ENCODE measurements at places on chromosomes 3 and 15.

- H3K4me1 ChIP-seq: peaks cover 28% of the 10 kb centered on the region
- H3K27me3 ChIP-seq: no peaks in the 10 kb centered on the region
- no peak overlapping the region for H3K4me3 ChIP-seq
- peak; percentile 68 for DNase-seq
Observed at GRCh38 chr15:89845305-89845893, 30.7 kb upstream of the ANPEP start.

DNA sequence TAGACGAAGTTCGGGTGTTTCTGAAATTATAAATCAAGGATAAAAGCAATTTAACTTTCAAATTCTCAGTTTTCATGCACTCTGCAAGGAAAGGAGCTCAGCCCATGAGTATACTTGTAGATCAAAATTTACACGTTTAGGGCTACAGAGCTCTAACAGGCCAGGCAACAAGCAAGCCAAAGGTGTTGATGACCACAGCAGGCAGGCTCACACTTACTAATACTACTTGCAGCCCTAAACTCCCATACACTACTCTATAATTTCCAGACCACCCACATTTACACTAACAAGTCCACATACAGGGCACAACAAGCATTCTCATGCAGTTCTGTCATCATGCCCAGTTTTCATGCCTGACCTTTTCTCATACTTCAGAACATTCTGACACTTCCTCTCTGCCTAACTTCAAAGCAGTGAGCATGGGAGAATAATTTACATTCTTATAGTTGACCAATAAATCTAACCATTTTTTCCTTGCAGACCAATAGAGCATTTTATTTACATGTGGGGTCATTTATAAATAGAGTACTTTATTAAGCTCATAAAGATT, 124.7 kb upstream of the FRMD4B start:
- no peaks in the 10 kb centered on the region for H3K4me1 ChIP-seq
- H3K27me3 ChIP-seq: no peaks in the 10 kb centered on the region
- H3K36me3 ChIP-seq: no peaks in the 10 kb centered on the region

GRCh38 chr3:128463354-128463753, 3.3 kb downstream of the DNAJB8 start:
- no peaks in the 10 kb centered on the region for H3K36me3 ChIP-seq
- DNase-seq: no peak
- H3K4me1 ChIP-seq: no peaks in the 10 kb centered on the region
- H3K27me3 ChIP-seq: peaks cover 34% of the 10 kb centered on the region
- H3K27ac ChIP-seq: no peak overlapping the region

DNA sequence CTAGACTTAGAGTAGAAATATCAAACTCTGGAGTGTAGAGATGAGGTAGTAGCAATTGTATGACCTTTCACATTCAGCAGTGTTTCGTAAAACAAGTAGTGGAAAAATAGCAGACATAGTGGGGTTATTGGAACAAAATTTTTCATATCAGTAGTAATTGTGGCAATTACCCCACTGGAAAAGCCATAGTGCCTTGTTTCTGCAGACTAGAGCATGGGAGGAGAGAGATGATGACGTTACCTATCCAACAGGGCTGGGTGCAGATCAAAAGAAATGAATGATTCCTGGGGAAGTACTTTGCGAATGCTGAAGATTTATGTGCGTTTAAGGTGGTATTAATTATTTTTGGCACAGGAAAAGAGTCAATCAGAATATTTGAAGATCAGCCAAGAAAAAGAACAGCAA, 147.0 kb upstream of the LRRFIP2 start:
- no peak overlapping the region for H3K4me3 ChIP-seq
- H3K4me1 ChIP-seq: no peaks in the 10 kb centered on the region
- peaks cover 67% of the 10 kb centered on the region for H3K36me3 ChIP-seq
- no peaks in the 10 kb centered on the region for H3K27me3 ChIP-seq
- DNase-seq: no peak

- no peak overlapping the region for H3K4me3 ChIP-seq
- no peaks in the 10 kb centered on the region for H3K36me3 ChIP-seq
- H3K27me3 ChIP-seq: no peaks in the 10 kb centered on the region
- H3K27ac ChIP-seq: no peak overlapping the region
Observed at GRCh38 chr3:86869566-86869965, 121.4 kb downstream of the VGLL3 start.

GRCh38 chr3:5087209-5087608, 34.9 kb upstream of the ARL8B start:
- no peaks in the 10 kb centered on the region for H3K4me1 ChIP-seq
- no peaks in the 10 kb centered on the region for H3K36me3 ChIP-seq
- H3K27ac ChIP-seq: no peak overlapping the region
- H3K4me3 ChIP-seq: no peak overlapping the region
- DNase-seq: no peak

DNA sequence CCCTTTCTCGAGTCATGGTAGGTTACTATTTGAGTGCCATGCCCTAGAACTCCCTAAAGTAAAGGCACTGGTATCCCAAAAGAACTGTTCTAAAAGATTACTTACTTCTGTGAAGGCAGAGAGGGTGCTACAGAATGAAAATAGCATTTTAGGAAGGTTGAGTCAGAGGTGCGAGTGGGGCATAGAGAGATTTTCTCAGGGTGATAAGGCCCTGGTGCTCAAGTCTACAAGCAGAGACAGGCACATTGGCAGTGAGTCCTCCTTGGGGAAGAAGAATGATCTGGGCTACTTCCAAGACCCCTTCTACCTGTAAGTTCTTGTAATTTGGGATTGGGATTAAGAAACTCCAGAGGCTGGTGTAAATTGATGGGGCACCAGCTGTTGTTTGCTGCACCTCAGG, 96.7 kb downstream of the AKAP13 start:
- H3K4me1 ChIP-seq: peaks cover 9% of the 10 kb centered on the region
- H3K4me3 ChIP-seq: no peak overlapping the region
- no peak for DNase-seq

DNA sequence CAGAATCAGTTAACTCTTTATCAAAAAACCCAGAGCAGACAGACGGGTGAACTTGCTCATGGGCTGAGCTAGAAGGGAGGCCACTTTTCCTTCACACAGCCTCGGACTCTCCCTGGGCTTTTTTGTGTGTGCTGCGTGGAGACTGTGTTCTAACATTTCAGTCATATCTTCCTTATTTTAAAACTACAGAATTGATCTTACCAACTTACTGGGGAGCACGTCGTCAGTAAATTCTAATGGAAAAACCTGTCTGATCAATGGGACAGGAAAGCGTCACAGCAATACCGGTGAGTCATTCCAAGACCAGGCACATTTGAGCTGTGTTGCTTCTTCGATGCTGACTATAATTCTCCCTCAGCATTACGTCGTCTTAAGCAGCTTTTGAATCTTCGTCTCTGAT, 145.1 kb downstream of the LPP start:
- DNase-seq: no peak
- H3K27me3 ChIP-seq: no peaks in the 10 kb centered on the region
- no peaks in the 10 kb centered on the region for H3K36me3 ChIP-seq
- no peak overlapping the region for H3K27ac ChIP-seq
- H3K4me3 ChIP-seq: no peak overlapping the region

GRCh38 chr3:112734171-112734570, 93.2 kb upstream of the CCDC80 start:
- H3K4me1 ChIP-seq: no peaks in the 10 kb centered on the region
- no peak for DNase-seq
- H3K36me3 ChIP-seq: no peaks in the 10 kb centered on the region
- no peak overlapping the region for H3K4me3 ChIP-seq
- no peak overlapping the region for H3K27ac ChIP-seq

GRCh38 chr3:188832146-188832545, 339.6 kb upstream of the TPRG1 start:
- no peaks in the 10 kb centered on the region for H3K27me3 ChIP-seq
- H3K27ac ChIP-seq: peak overlapping the region; percentile 21
- DNase-seq: no peak
- no peak overlapping the region for H3K4me3 ChIP-seq
- H3K36me3 ChIP-seq: no peaks in the 10 kb centered on the region

- no peaks in the 10 kb centered on the region for H3K27me3 ChIP-seq
- H3K36me3 ChIP-seq: no peaks in the 10 kb centered on the region
- H3K27ac ChIP-seq: peak overlapping the region; percentile 76
- H3K4me3 ChIP-seq: no peak overlapping the region
- DNase-seq: no peak
Observed at GRCh38 chr3:4757575-4758248, 221.5 kb upstream of the BHLHE40 start.

DNA sequence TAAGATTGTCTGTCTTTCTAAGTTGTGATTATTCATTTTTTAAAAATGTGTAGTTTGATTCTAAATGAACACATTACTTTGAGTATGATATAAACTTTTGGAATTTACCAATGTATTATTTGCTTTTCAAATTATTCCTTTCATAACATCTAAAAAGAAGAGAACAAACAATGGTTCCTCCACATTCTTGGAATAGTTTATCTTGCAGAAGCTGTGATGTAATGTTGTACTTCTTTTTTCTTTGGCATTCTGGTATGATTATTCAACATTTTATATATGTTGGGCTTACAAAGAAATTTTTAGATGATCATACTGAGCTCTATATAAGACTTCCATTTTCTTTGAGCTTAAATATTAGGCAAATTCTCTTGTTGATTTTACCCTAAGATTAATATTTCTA, 419.2 kb downstream of the DIPK2A start:
- DNase-seq: no peak
- no peaks in the 10 kb centered on the region for H3K36me3 ChIP-seq
- no peak overlapping the region for H3K27ac ChIP-seq
- H3K4me1 ChIP-seq: no peaks in the 10 kb centered on the region

- H3K27ac ChIP-seq: no peak overlapping the region
- H3K4me3 ChIP-seq: no peak overlapping the region
Observed at GRCh38 chr3:79005084-79005483, 762.7 kb downstream of the ROBO1 start.

- H3K4me1 ChIP-seq: no peaks in the 10 kb centered on the region
- H3K4me3 ChIP-seq: no peak overlapping the region
- no peak overlapping the region for H3K27ac ChIP-seq
- H3K27me3 ChIP-seq: no peaks in the 10 kb centered on the region
- no peaks in the 10 kb centered on the region for H3K36me3 ChIP-seq
Observed at GRCh38 chr3:160081958-160082533, 93.4 kb downstream of the IL12A start.

- no peaks in the 10 kb centered on the region for H3K36me3 ChIP-seq
- H3K27me3 ChIP-seq: peaks cover 4% of the 10 kb centered on the region
- H3K27ac ChIP-seq: no peak overlapping the region
- no peak overlapping the region for H3K4me3 ChIP-seq
Observed at GRCh38 chr3:187623285-187623814, 46.8 kb downstream of the SST start.

DNA sequence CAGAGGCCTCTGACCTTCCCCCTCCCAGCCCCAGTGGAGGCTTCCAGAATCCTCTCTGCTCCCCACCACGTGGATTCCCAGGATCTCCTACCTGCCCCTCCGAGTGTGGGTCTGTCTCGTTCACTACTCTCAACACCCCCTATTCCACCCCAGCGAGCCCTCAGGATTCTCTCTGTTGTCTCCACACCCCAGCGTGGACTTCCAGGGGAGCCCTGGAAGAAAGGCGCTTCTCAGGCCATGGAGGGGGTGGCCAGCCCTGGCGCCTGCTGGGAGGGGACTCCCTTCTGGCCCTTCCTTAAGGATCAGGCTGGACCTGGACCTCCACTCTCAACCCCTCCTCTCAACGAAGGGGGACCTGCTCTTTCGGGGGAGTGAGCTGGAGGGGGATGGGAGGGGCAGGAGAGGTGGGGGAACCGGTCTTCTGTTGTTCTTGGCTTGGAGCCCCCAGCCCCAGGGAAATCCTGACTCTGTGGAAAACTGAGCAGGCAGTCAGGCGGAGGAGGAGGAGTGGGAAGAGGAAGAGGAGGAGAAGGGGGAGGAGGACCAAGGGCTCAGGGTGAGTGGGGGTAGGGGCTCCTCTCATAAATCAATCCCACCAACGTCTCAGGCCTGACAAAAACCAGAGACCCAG, 32.9 kb downstream of the EPHB3 start:
- no peak overlapping the region for H3K4me3 ChIP-seq
- no peak for DNase-seq

DNA sequence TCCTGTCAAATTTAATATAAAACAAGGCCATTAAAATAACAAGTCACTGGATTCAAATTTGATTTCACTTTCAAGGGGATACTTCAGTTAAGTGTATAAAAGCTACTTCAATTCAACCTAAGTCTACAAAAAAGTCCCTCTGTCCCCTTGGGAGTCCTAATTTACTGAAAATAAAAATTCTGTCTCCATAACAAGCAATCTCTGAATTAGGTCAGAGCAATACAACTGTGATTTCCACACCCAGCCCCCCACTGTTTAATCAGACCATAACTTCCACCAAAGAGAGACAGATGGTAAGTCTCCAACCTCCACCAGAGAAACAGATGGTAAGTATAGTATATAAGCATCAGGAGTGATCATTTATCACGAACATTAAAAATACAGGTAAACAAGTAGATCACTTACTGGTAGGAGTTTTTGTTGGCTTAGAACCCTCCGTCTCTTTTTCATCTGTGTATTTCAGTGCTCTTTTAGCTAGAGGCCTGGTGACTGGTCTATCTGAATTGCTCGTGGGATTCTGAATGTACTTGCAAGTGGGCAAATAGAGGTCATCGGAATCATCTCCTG, 12.1 kb downstream of the SGO1 start:
- no peaks in the 10 kb centered on the region for H3K36me3 ChIP-seq
- DNase-seq: no peak
- H3K4me3 ChIP-seq: no peak overlapping the region
- H3K27ac ChIP-seq: no peak overlapping the region

GRCh38 chr3:89613241-89613640, 505.8 kb downstream of the EPHA3 start:
- H3K27me3 ChIP-seq: no peaks in the 10 kb centered on the region
- no peak for DNase-seq
- no peaks in the 10 kb centered on the region for H3K4me1 ChIP-seq
- no peak overlapping the region for H3K4me3 ChIP-seq

GRCh38 chr15:32877252-32878019, 159.6 kb downstream of the GREM1 start:
- no peaks in the 10 kb centered on the region for H3K4me1 ChIP-seq
- H3K36me3 ChIP-seq: no peaks in the 10 kb centered on the region
- no peak overlapping the region for H3K4me3 ChIP-seq

- peaks cover 3% of the 10 kb centered on the region for H3K36me3 ChIP-seq
- DNase-seq: no peak
- H3K27ac ChIP-seq: no peak overlapping the region
- no peaks in the 10 kb centered on the region for H3K27me3 ChIP-seq
- H3K4me1 ChIP-seq: no peaks in the 10 kb centered on the region
Observed at GRCh38 chr3:141900343-141900742, 23.9 kb downstream of the ATP1B3 start.

DNA sequence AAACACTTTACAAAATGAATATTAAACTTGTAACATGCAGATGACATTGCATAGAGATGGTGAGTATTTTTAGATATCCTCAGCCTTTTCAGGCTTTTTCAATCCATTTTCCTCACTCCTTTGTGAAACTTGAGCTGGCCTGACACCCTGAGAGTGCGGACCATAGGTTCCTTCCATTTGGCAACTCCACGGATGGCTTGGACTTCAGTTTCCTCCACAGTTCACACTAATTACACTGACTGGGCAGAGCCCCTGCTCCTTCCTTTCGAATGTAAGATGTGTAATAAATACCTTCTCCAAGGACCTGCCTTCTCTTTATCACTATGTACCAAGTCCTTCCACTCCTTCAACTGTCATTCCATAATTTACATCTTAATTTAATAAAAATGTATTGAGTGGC, 141.7 kb upstream of the LRIG1 start:
- no peaks in the 10 kb centered on the region for H3K27me3 ChIP-seq
- peak overlapping the region; percentile 87 for H3K27ac ChIP-seq
- no peak overlapping the region for H3K4me3 ChIP-seq
- peak; percentile 89 for DNase-seq

Measured in large intestine (tissue), 12 donors.